ENCODE measurements at places on chromosomes 2 and 18. TPM values are rescaled to one million over a fixed set of nuclear protein-coding genes. Genes with fewer than 3 reads are reported as not detected.

DNA sequence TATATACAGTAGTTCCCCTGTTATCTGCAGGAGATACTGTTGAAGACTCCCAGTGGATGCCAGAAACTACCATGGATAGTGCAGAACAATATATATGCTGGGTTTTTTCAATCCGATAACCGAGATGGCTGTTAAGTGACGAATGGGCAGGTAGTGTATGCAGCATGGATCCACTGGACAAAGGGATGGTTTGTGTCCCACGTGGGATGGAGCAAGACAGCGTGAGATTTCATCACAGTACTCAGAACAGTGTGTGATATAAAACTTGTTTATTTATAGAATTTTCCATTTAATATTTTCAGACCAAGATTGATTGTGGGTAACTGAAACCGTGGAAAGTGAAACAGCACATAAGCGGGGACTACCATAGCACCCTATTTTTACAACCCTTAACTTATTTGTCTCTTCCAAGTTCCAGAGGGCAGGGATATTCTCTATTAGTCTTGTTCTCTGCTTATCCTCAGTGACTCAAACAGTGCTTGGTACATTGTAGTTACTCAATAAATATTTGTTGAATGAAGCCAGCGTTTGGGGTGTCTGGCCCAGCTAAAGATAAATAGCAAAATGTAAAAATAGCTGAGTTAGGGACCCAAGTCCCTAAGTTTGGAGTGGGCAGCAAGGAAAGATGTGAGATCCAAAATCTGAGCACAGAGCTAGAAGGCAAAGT is 50.0 kb downstream of the RHBDD1 start:
- H3K27ac ChIP-seq, result no peak overlapping the region
- H3K4me1 ChIP-seq, result no peaks in the 10 kb centered on the region
- no peaks in the 10 kb centered on the region for H3K27me3 ChIP-seq
- DNase-seq, result no peak

TBR1 gene
- not detected for total RNA-seq

DNA sequence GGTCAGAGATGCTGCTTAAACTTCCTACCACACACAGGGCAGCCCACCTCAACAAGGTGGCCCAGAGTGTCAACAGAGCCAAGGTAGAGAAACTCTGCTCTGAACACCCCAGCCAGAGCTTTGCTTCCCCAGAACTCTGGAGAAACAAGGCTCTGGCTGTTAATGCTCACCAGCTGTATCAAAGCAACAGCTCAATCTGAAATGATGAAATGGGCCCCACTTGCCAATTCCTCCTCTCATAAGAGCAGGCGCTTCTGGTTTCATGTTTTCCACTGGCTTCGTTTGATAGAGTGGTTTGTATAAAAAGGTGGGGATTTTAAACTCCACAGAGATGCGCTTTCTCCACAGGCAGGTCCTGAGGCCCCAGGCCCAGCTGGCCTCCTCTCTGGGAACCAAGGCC is 60.9 kb upstream of the TFCP2L1 start:
- H3K4me1 ChIP-seq, result no peaks in the 10 kb centered on the region
- no peak overlapping the region for H3K27ac ChIP-seq
- no peak overlapping the region for H3K4me3 ChIP-seq
- H3K36me3 ChIP-seq, result peaks cover 86% of the 10 kb centered on the region

GRCh38 chr2:47016172-47016913 is 100.7 kb upstream of the MCFD2 start:
- no peaks in the 10 kb centered on the region for H3K27me3 ChIP-seq
- H3K27ac ChIP-seq, result no peak overlapping the region
- peaks cover 3% of the 10 kb centered on the region for H3K4me1 ChIP-seq
- no peak for DNase-seq
- H3K4me3 ChIP-seq, result no peak overlapping the region
- H3K36me3 ChIP-seq, result peaks cover 45% of the 10 kb centered on the region

MPHOSPH10 gene
- 27.9 TPM for total RNA-seq

DSG2 gene
- 34.2 TPM for total RNA-seq

GRCh38 chr2:25822190-25823117 is 55.8 kb downstream of the ASXL2 start:
- no peak overlapping the region for H3K27ac ChIP-seq
- H3K36me3 ChIP-seq, result no peaks in the 10 kb centered on the region
- H3K4me1 ChIP-seq, result no peaks in the 10 kb centered on the region
- H3K4me3 ChIP-seq, result peak overlapping the region; percentile 22
- DNase-seq, result peak; percentile 71

GRCh38 chr2:105934467-105934866 is 189.8 kb downstream of the NCK2 start:
- H3K4me3 ChIP-seq, result no peak overlapping the region
- no peak overlapping the region for H3K27ac ChIP-seq
- no peaks in the 10 kb centered on the region for H3K36me3 ChIP-seq
- H3K27me3 ChIP-seq, result no peaks in the 10 kb centered on the region
- DNase-seq, result no peak

DNA sequence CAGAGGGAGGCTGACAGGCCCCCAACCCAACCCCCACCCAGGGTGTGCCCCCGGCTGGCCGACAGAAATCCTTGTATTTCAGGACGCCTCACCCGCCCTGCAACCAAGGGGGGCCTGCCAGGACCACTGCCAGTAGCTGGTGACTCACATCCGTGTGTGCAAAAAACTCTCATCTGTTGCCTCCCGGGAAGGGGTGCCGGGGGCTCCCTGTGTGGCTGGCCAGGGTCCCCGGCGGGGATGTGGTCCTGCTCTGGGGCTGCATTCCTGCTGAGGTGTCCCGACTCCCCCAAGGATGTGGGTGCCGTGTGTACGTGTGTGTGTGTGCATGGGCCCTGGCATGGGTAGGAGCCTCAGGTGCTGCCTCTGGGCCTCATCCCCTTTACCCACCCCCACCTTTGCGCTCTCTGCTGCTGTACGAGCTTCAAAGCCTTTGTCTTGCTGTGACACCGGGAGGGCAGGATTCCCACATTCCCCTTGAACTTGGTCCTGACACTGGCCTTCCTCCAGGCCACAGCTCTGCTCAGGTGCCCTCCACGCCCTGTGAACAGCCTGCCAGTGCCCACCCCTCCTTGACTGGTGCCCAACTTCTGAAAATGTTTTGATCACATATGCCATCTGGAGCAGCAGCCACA is 226.3 kb upstream of the HDAC4 start:
- no peak overlapping the region for H3K4me3 ChIP-seq
- H3K27me3 ChIP-seq, result no peaks in the 10 kb centered on the region
- no peak for DNase-seq
- no peak overlapping the region for H3K27ac ChIP-seq
- H3K36me3 ChIP-seq, result no peaks in the 10 kb centered on the region
- H3K4me1 ChIP-seq, result no peaks in the 10 kb centered on the region

- peaks cover 49% of the 10 kb centered on the region for H3K27me3 ChIP-seq
- no peak for DNase-seq
- peaks cover 8% of the 10 kb centered on the region for H3K4me1 ChIP-seq
- H3K36me3 ChIP-seq, result no peaks in the 10 kb centered on the region
- H3K27ac ChIP-seq, result no peak overlapping the region
These were observed 19.8 kb upstream of the BCL11A start for GRCh38 chr2:60573251-60573650.

DNA sequence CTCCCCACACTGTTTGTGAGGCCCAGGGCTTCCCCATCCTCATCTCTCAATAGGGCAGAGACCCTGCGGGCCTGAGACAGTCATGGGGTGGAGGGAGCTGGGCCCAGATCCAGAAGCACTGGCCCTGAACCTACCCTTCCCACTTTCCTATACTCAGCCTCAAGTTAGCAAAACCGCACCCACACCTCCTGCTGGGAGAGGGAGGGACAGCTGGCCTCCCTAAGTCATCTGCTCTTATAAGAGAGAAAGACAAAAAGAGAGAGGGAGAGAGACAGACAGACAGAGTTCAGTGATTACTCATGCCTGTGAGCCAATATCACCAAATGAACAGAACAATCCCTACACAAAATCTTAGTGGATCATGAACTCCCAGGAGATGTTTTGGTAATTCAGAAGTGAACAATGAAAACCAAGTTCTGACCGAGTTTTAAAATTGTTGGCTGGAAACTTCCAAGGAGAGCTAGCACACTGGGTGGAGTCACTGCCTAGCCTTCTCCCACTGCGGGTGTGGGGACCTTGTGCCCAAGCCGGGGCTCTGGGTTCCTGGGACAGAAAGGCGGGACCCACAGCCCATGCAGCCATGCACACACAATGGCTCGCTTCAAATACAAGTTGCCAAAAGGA is 130.5 kb downstream of the PXDN start:
- no peaks in the 10 kb centered on the region for H3K4me1 ChIP-seq
- peak; percentile 27 for DNase-seq
- no peaks in the 10 kb centered on the region for H3K27me3 ChIP-seq
- H3K27ac ChIP-seq, result no peak overlapping the region
- H3K4me3 ChIP-seq, result no peak overlapping the region

DNA sequence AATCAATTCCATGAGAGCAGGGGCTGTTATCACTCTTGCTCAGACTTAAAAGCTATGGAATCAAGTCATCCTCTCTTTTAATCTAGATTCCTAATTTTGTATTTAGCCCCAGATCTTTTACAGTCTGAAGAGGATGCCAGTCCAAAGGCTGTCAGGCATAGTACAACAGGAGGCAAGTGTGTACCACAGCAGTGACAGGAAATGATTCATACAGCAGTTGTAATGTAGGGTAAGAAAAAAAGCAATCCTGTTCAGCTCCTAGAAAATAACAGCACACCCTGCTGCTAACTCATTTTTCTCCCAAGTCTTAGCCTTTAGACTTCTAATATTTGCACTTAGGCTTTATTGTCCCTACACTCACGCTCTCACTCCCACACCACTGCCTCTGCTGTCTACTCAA is 127.8 kb upstream of the SYT4 start:
- H3K36me3 ChIP-seq, result no peaks in the 10 kb centered on the region
- H3K27ac ChIP-seq, result no peak overlapping the region
- no peak overlapping the region for H3K4me3 ChIP-seq
- no peaks in the 10 kb centered on the region for H3K4me1 ChIP-seq
- H3K27me3 ChIP-seq, result no peaks in the 10 kb centered on the region
- DNase-seq, result no peak

DNA sequence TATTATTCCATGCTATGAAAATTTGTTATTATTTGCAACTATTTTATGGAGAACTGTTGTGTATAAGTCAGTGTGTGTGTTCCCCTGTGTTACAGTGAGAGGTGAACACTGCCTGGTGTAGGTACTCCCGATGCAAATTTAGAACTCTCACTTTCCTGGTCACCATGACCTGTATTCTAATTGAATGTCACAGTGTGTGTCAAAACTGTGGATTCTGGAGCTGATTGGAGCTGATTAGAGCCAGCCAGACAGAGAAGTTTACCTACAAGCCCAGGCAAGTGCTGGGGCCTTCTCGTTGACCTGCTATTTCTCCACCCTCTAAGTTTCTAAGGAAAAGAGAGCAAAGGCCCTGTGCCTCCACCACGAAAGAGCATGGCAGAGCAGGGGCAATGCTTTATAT is 216.0 kb downstream of the NYAP2 start:
- H3K4me1 ChIP-seq, result no peaks in the 10 kb centered on the region
- no peak overlapping the region for H3K4me3 ChIP-seq
- no peak for DNase-seq
- no peaks in the 10 kb centered on the region for H3K36me3 ChIP-seq
- H3K27me3 ChIP-seq, result no peaks in the 10 kb centered on the region
- H3K27ac ChIP-seq, result no peak overlapping the region

DNA sequence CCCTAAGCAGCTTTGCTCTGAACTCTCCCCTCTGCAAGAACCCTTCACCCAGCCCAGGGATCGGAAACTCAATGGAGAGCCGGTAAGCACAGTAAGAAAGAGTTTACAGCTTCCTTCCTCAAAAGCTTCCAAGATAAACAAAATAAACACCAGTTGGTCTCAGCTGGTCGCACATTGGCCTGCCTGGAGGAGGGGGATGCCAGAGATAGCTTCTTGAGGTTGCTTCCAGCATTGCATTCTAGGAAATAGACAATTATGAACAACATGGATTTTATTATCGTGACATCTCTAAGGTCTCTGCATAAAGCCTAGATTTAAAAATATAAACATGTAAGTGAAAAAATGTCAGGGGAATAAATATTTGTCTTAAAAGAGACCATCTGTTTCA is 141.5 kb upstream of the PKDCC start:
- H3K36me3 ChIP-seq, result no peaks in the 10 kb centered on the region
- no peak for DNase-seq
- H3K27ac ChIP-seq, result no peak overlapping the region
- no peaks in the 10 kb centered on the region for H3K27me3 ChIP-seq
- H3K4me3 ChIP-seq, result no peak overlapping the region

DNA sequence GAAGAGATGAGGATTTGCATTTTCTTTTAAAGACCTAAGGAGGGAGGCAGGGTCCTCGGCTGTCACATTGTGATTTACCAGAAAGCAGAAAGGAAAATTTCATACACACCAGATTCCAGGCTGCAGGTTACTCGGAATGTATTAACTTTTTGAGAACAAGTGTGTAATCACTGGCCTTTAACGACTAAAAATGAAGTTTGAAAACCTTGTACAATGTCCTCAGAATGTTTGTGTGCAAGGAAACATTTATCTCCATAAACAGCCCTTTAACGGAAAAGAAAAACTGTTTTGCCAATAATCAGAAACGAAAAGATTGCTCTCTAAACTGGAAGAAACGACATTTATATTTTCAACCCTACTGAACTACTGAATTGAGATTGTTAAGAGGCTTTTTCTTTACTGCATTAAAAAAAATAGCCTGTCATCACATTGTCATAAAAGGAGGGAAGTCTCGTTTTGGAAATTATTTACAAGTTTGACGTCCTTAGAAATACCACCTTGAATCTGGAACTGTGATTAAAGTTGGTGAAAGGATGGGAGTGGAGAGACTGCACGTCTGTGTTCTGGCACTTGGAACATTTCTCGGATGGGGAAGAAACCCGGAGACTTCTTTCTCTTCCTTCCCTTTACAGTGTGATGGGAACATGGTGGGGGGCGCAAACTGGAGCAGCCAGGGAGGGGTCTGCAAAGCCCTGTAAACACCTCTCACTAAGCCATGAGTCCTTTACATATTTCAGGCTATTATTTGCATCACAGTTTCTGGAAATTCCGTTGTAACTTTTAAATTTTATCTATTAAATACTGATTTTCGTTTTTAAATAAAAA is 134.1 kb upstream of the SIX3 start:
- H3K36me3 ChIP-seq, result no peaks in the 10 kb centered on the region
- no peak overlapping the region for H3K4me3 ChIP-seq
- no peak overlapping the region for H3K27ac ChIP-seq
- no peak for DNase-seq
- H3K27me3 ChIP-seq, result peaks cover 72% of the 10 kb centered on the region

GRCh38 chr2:126891681-126892500 is 6.8 kb upstream of the TEX51 start:
- no peak overlapping the region for H3K4me3 ChIP-seq
- no peak overlapping the region for H3K27ac ChIP-seq
- H3K27me3 ChIP-seq, result no peaks in the 10 kb centered on the region
- H3K36me3 ChIP-seq, result no peaks in the 10 kb centered on the region
- no peaks in the 10 kb centered on the region for H3K4me1 ChIP-seq
- peak; percentile 34 for DNase-seq

DNA sequence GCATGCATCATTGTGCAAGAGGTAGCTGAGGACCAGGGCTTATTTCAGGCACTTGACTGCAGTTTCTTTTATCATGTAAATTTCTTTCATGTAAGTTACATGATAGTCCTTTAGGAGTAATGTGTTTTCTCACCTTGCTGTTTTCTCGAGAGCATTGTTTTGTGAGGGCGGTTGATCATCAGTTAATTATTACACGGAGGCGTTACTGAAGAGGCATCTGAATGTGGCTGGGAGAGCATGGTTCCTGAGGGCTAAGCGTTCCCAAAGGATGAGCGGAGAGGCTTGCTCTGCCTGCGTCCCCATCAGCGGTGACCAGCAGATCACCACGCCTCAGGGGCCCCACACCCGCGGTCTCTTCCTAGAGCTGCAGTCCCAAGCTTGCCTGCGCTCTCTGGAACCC is 156.1 kb upstream of the NFATC1 start:
- H3K36me3 ChIP-seq, result no peaks in the 10 kb centered on the region
- no peaks in the 10 kb centered on the region for H3K27me3 ChIP-seq
- H3K4me3 ChIP-seq, result no peak overlapping the region
- H3K27ac ChIP-seq, result no peak overlapping the region
- no peak for DNase-seq

Measured in upper lobe of right lung (tissue), 1 donor.